Chondrocyte (in vitro differentiated cells): ENCODE measurements at places on chromosomes 4 and X. TPM values are rescaled to one million over a fixed set of nuclear protein-coding genes. Genes with fewer than 3 reads are reported as not detected.

- peaks cover 4% of the 10 kb centered on the region for H3K4me1 ChIP-seq
- no peak overlapping the region for H3K4me3 ChIP-seq
- no peak overlapping the region for H3K27ac ChIP-seq
- H3K36me3 ChIP-seq, result no peaks in the 10 kb centered on the region
These were observed 125.9 kb upstream of the PABPC4L start for GRCh38 chr4:134327274-134328122.

DNA sequence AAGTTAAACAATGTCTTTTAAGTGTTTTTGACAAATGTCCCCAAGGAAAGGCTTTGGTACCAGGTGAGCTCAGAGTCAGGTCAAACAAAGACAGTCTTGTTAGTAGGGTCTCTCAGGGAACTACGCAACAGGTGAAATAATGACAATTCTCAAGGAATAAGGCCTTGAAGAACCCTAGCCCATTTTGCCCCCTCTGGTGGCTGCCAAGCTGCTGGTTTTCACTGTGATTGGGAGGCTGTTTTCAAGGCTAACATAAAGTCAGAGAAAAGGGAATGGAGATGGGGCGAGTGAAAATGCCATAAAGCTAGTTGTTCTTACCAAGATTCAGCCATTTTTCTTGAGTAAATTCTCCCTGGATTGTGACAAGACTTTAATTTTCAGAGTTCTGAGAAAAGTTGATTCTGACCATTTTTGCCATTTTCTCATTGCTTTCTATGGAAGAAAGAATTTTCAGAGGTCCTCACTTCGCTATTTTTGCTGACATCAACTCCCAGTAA is 58.7 kb downstream of the RWDD4 start:
- peaks cover 2% of the 10 kb centered on the region for H3K36me3 ChIP-seq
- DNase-seq, result no peak
- H3K27ac ChIP-seq, result no peak overlapping the region
- no peak overlapping the region for H3K4me3 ChIP-seq
- no peaks in the 10 kb centered on the region for H3K4me1 ChIP-seq
- H3K27me3 ChIP-seq, result no peaks in the 10 kb centered on the region

DNA sequence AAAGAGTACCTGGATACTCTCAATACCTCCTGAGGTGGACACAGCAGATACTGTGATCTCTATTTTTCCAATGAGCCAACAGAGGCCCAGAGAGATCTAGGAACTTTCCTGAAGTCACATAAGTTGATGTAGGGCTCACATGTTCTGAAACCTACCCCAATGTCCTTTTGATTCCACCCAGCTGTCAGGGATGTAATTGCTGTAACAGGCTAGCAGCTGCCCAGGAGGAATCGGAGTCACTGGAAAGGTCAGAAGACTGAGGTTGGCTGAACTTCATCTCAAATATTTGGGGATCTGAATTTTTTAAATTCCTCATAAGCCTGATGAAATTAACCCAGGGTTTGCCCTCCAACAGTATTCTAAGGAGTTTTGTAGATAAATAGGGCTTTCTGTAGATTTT is 52.5 kb upstream of the PROM1 start:
- H3K36me3 ChIP-seq, result no peaks in the 10 kb centered on the region
- H3K4me3 ChIP-seq, result no peak overlapping the region
- peaks cover 20% of the 10 kb centered on the region for H3K4me1 ChIP-seq
- no peak for DNase-seq
- no peak overlapping the region for H3K27ac ChIP-seq

DNA sequence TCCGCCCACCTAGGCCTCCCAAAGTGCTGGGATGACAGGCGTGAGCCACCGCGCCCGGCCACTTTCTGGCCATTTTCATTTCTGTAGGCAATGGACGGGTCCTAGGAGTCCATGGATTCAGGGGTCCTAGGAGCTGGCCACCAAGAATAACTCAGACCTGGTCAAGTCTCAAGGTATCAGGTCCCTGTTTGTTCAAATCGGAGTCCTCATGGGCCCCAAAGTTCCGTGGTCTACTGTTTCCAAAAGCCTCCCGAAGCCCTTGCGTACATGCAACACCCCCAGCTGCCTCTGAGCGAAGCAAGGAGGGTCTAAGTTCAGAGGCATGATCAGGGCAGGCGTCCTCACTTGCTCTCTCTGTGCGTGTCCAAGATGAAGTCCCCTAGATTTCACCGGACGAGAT is 30.1 kb downstream of the P2RY8 start:
- no peaks in the 10 kb centered on the region for H3K36me3 ChIP-seq
- H3K27me3 ChIP-seq, result peaks cover 7% of the 10 kb centered on the region
- H3K4me1 ChIP-seq, result no peaks in the 10 kb centered on the region
- H3K27ac ChIP-seq, result no peak overlapping the region
- peak; percentile 28 for DNase-seq

GRCh38 chrX:3142259-3143042 is 101.2 kb downstream of the ARSF start:
- H3K27ac ChIP-seq, result no peak overlapping the region
- H3K4me3 ChIP-seq, result no peak overlapping the region
- H3K27me3 ChIP-seq, result no peaks in the 10 kb centered on the region
- H3K36me3 ChIP-seq, result peaks cover 1% of the 10 kb centered on the region

GRCh38 chr4:137641544-137641943 is 109.2 kb upstream of the PCDH18 start:
- H3K36me3 ChIP-seq, result no peaks in the 10 kb centered on the region
- peaks cover 14% of the 10 kb centered on the region for H3K4me1 ChIP-seq
- no peak overlapping the region for H3K4me3 ChIP-seq
- no peak for DNase-seq
- no peaks in the 10 kb centered on the region for H3K27me3 ChIP-seq

DNA sequence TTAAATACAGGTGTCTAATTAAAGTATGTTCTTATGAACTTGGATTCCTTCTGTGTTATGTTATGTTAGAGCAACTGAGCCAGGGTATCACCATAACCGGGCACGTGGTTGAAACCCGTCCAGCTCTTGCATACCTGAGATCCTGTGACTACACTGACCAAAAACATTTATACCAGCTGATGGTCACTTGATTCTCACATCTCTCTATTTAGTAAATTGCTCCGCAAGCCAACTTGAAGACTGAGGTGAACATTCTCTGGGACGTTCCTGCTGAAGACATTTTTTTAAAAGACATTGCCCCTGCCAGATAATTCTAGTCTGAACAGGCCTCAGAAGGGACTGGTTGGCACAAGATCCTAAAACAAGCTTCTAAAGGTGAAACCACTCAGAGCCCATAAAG is 550.0 kb upstream of the DIPK2B start:
- peaks cover 40% of the 10 kb centered on the region for H3K4me1 ChIP-seq
- H3K4me3 ChIP-seq, result no peak overlapping the region

DNA sequence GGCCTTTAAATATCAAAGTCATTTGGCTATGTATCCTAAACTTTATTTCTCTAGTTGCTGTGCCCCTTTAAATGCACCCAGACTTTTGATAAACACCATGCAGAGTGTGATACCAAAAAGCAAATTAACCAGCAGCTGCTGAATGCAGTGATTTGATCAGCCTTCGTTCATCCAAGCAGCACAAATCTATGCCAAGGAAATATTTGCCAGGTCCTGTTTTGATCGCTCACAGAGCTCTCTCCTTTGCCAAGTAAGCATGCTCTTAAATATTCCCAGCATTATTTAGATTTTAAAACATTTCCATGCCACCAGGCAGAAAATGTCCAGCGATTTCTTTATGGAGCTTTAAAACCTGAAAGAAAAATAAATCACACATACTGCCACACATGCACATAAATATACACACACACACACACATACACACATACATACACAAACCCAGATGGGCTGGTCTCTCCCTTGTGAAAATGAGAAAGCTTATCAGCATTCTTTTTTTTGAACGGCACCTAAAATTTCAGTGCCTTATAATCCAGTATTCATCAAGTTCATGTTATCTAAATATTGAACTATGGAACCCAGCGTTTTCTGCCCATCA is 35.7 kb downstream of the BTC start:
- no peak overlapping the region for H3K27ac ChIP-seq
- H3K4me1 ChIP-seq, result no peaks in the 10 kb centered on the region
- no peak overlapping the region for H3K4me3 ChIP-seq
- peaks cover 3% of the 10 kb centered on the region for H3K27me3 ChIP-seq
- H3K36me3 ChIP-seq, result no peaks in the 10 kb centered on the region

DNA sequence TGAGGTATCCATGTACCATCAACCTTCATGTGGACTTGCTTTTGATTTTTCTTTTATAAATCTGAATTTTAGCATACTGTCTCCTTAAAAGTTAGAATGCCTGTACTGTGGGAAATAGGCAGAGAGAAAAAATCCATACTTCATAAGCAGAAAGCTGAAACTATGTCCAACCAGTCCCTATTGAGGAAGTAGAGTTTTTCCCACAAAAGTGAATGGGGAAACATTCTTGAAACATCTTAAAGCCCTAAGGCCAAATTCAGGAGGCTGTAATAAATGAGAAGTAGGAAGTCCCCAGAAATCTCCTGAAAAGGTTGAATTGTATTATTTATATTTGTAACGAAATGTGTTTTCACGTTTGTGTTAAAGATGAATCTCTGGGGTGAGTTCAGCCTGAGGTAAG is 56.3 kb downstream of the ENOX2 start:
- no peaks in the 10 kb centered on the region for H3K36me3 ChIP-seq
- H3K27ac ChIP-seq, result no peak overlapping the region
- no peaks in the 10 kb centered on the region for H3K4me1 ChIP-seq
- H3K27me3 ChIP-seq, result no peaks in the 10 kb centered on the region

DNA sequence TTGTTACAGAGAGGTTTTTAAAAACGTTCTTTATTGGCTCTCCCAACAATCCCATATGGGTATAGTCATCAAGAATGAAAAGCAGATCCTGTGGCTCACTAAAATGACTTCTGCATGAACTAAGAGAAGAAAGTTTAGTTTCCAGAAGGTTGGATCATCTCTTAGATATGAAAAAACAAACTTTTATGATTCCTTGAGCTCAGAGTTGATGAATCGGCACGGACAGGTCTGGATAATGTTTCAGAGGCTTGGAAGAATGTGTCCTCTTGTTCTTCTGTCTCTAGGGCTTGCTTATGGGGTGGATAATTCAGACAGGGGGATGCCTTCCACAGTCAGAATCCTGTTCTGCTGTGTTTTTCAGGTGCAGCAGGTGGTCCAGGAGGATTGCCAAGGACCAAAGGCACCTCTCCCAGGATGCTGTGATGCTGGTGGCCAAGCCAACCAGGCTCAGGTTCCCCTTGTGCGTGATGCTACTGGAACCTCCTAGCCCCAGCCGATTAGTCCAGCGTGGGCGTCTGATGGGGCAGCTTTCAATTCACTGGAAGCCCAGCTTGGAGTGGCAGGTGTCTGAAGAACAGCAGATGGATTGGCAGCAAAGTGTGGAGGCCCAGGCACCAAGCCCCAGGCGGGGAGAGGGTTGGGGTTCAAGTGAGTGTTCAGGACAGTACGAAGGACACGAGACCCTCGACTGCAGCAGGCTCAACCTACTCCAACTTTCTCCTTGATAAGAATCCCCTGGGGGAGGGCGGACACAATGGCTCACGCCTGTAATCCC is 30.3 kb downstream of the CCKAR start:
- no peaks in the 10 kb centered on the region for H3K27me3 ChIP-seq
- no peak overlapping the region for H3K4me3 ChIP-seq
- no peaks in the 10 kb centered on the region for H3K36me3 ChIP-seq
- H3K27ac ChIP-seq, result no peak overlapping the region

GRCh38 chr4:34183926-34184325 is 2060.4 kb downstream of the ARAP2 start:
- H3K27me3 ChIP-seq, result no peaks in the 10 kb centered on the region
- H3K4me3 ChIP-seq, result no peak overlapping the region
- peaks cover 8% of the 10 kb centered on the region for H3K4me1 ChIP-seq
- H3K36me3 ChIP-seq, result no peaks in the 10 kb centered on the region
- DNase-seq, result no peak

DNA sequence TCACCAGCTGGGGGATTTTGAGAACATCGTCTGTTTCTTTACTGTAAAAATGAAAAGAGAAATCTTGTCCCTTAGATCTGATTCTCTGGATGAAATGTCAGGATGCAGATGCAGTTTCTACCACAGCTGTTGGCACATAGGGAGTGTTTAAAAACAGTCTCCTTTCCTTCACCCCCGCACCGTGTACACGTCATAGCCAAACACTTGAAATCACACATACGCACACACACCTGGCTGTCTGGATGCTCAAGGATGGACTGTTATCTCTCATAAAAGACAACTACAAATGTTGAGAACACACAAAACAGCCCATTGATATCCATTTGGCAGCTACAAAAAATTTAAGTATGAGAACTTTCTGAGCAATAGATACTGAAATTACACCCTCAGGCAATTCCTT is 275.8 kb upstream of the CLNK start:
- peaks cover 2% of the 10 kb centered on the region for H3K27me3 ChIP-seq
- DNase-seq, result no peak
- H3K4me3 ChIP-seq, result no peak overlapping the region
- H3K36me3 ChIP-seq, result no peaks in the 10 kb centered on the region

DNA sequence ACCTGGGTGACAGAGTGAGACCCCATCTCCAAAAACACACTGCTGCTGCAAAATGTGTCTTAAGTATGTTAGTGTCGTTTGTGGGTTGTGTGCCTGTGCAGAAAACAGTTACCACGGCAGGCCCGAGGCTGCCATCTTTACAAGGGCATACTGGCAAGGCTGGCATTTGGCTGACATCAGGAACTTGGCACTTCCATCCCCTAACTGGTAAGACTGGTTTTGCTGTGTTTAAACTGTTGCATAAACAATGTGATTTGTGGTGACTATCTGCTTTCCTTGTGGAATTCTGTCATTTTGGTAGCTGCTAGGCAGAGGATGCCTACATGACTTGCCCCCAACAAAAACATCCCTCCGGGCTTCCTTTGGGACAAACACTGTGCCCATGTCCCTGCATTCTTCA is 12.3 kb downstream of the LRP2BP start:
- no peak for DNase-seq
- H3K4me3 ChIP-seq, result no peak overlapping the region
- no peak overlapping the region for H3K27ac ChIP-seq
- H3K36me3 ChIP-seq, result peaks cover 22% of the 10 kb centered on the region

DNA sequence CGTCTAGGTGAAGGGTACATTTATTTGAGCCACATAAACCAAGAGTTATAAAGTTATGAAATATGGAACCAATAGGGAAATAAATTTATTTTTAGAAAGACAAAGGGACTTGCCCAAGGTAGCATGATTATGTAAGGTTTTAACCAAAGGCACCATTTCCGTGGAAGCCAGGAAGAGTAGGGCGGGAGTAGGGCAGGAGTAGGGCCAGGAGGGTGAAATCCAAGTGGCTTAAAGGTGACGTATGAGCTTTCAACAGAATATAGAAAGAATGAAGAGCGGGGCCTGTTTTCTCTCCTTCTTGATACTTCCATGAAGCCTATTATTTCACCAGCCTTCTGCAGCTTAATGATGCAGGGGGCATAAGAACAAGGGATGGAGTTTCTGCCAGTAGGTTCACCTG is 91.7 kb upstream of the PNPLA4 start:
- no peak overlapping the region for H3K27ac ChIP-seq
- H3K4me3 ChIP-seq, result no peak overlapping the region
- H3K27me3 ChIP-seq, result no peaks in the 10 kb centered on the region

GRCh38 chr4:98648602-98649001 is 9.8 kb downstream of the TSPAN5 start:
- H3K36me3 ChIP-seq, result peaks cover 3% of the 10 kb centered on the region
- H3K4me1 ChIP-seq, result peaks cover 75% of the 10 kb centered on the region
- H3K4me3 ChIP-seq, result peak overlapping the region; percentile 47
- peak overlapping the region; percentile 89 for H3K27ac ChIP-seq
- H3K27me3 ChIP-seq, result no peaks in the 10 kb centered on the region

The TLR2 gene
- 1.0 to 1.9 TPM (median 1.7 TPM) in 3 replicates for total RNA-seq

The INTU gene
- 6.1 to 11.4 TPM (median 10.9 TPM) in 3 replicates for total RNA-seq

The TSR2 gene
- 21.5 to 30.0 TPM (median 23.8 TPM) in 3 replicates for total RNA-seq

The S100G gene
- not detected in 3 replicates for total RNA-seq

The MAGEA9B gene
- not detected in 3 replicates for total RNA-seq

The ZNF827 gene
- total RNA-seq, result 23.8 to 40.9 TPM (median 27.6 TPM) in 3 replicates

The VCX3A gene
- not detected in 3 replicates for total RNA-seq

The DGKK gene
- not detected in 3 replicates for total RNA-seq

The TMEM47 gene
- 63.7 to 65.6 TPM (median 64.1 TPM) in 3 replicates for total RNA-seq
